ENCODE measurements at places on chromosomes 3 and 15. TPM values are rescaled to one million over a fixed set of nuclear protein-coding genes. Genes with fewer than 3 reads are reported as not detected.

- H3K27ac ChIP-seq: no peak overlapping the region
- no peaks in the 10 kb centered on the region for H3K36me3 ChIP-seq
- H3K27me3 ChIP-seq: no peaks in the 10 kb centered on the region
- no peak overlapping the region for H3K4me3 ChIP-seq
Measured at GRCh38 chr3:194100856-194101390, 35.0 kb upstream of the HES1 start.

DNA sequence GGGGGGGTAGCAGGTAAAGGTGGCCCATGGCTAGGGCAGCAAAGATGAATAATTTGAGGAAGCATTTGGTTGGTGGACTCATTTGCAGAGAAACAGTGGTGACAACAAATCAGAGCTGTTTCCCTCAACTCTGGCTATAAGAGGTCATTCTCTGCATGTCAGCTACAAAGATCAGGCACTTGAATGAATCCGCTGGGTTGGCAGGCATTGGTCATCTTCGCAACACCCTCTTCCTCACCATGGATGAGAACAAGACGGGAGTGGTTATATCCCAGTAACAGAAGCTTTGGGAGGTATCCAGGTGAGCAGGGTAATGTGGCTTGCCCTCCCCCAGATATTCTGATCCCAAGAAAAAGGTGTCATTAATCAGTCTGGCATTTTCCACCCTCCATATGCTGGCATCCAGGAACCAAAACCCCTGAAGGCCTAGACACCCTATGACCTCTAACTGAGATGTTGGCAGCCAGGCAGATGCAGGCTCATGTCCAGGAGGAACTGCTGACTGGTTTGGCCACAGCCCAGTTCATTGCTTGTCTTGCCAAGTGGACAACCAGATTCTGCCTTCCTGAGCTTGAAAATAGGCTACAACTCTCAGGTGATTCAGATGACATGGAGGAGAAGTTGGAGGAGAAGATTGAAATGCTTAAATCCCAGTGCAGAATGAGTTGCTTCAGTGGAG lies 108.9 kb upstream of the TRIM42 start:
- no peak overlapping the region for H3K27ac ChIP-seq
- no peak overlapping the region for H3K4me3 ChIP-seq
- no peaks in the 10 kb centered on the region for H3K27me3 ChIP-seq
- DNase-seq: peak; percentile 50

Gene ZNF385D
- 118 TPM for total RNA-seq

- H3K4me3 ChIP-seq: no peak overlapping the region
- H3K27me3 ChIP-seq: no peaks in the 10 kb centered on the region
- H3K36me3 ChIP-seq: no peaks in the 10 kb centered on the region
- no peaks in the 10 kb centered on the region for H3K4me1 ChIP-seq
Measured at GRCh38 chr3:128550471-128551126, 57.6 kb upstream of the GATA2 start.

Gene EFL1
- total RNA-seq: 15.1 TPM

GRCh38 chr3:13132281-13132680 lies 59.1 kb upstream of the IQSEC1 start:
- peak; percentile 3 for DNase-seq
- no peaks in the 10 kb centered on the region for H3K4me1 ChIP-seq
- no peak overlapping the region for H3K4me3 ChIP-seq
- H3K27me3 ChIP-seq: no peaks in the 10 kb centered on the region
- H3K36me3 ChIP-seq: no peaks in the 10 kb centered on the region
- no peak overlapping the region for H3K27ac ChIP-seq

- DNase-seq: no peak
- no peak overlapping the region for H3K27ac ChIP-seq
- no peak overlapping the region for H3K4me3 ChIP-seq
- no peaks in the 10 kb centered on the region for H3K36me3 ChIP-seq
Measured at GRCh38 chr15:33094336-33094735, 100.2 kb downstream of the FMN1 start.

Gene IQCH
- total RNA-seq: 3.4 TPM

Gene SLC28A1
- 4.1 TPM for total RNA-seq

Gene LRTM1
- total RNA-seq: not detected

- no peak overlapping the region for H3K4me3 ChIP-seq
- H3K36me3 ChIP-seq: no peaks in the 10 kb centered on the region
- no peak overlapping the region for H3K27ac ChIP-seq
- no peaks in the 10 kb centered on the region for H3K27me3 ChIP-seq
- no peak for DNase-seq
- H3K4me1 ChIP-seq: no peaks in the 10 kb centered on the region
Measured at GRCh38 chr3:187954873-187955586, 198.9 kb upstream of the LPP start.

GRCh38 chr15:63408524-63408923 lies 26.9 kb upstream of the CA12 start:
- no peak overlapping the region for H3K27ac ChIP-seq
- H3K36me3 ChIP-seq: no peaks in the 10 kb centered on the region
- no peaks in the 10 kb centered on the region for H3K4me1 ChIP-seq
- no peaks in the 10 kb centered on the region for H3K27me3 ChIP-seq
- no peak for DNase-seq

Gene TM4SF1
- total RNA-seq: 213 TPM

GRCh38 chr15:91967935-91968606 lies 114.6 kb downstream of the SLCO3A1 start:
- H3K27ac ChIP-seq: no peak overlapping the region

Gene RMDN3
- 21.1 TPM for total RNA-seq

Gene KCTD6
- 12.8 TPM for total RNA-seq

- no peak for DNase-seq
Measured at GRCh38 chr3:177624528-177625495, 427.5 kb upstream of the TBL1XR1 start.

DNA sequence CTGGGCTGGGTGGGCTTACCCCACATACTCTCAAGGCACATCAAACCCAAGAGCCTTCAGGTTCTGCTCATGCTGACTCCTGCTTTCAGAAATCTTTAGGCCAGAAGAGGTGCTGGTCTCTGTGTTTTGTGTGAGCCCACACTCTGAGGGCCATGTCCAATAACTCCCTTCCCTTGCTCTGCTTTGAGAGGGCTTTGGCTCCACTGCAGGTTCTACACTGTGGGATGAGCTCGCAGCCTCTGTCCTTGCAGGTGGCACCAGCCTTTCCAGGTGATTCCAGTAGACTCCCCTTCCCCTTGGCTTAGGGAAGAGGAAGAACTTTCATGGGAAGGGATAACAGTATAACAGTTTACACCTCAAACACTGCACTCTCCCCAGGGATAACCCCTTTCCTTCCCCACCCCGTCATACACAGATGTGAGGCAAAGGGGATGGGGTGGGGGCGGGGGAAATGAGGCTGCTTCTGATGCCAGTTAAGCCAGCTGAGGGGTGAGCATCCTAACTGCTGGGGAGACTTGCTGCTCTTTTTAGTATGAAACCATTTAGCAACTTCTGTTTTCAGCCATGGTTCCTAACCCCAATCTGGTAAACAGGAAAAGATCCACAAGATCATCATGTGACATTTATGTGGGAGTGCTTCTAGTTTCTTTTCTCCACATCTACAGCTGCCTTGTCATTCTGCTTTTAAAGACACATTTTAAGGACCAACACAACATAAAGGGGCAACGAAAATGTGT lies 262.4 kb downstream of the SLC9A9 start:
- H3K27ac ChIP-seq: no peak overlapping the region
- no peaks in the 10 kb centered on the region for H3K4me1 ChIP-seq
- H3K4me3 ChIP-seq: no peak overlapping the region
- DNase-seq: no peak
- H3K27me3 ChIP-seq: no peaks in the 10 kb centered on the region

DNA sequence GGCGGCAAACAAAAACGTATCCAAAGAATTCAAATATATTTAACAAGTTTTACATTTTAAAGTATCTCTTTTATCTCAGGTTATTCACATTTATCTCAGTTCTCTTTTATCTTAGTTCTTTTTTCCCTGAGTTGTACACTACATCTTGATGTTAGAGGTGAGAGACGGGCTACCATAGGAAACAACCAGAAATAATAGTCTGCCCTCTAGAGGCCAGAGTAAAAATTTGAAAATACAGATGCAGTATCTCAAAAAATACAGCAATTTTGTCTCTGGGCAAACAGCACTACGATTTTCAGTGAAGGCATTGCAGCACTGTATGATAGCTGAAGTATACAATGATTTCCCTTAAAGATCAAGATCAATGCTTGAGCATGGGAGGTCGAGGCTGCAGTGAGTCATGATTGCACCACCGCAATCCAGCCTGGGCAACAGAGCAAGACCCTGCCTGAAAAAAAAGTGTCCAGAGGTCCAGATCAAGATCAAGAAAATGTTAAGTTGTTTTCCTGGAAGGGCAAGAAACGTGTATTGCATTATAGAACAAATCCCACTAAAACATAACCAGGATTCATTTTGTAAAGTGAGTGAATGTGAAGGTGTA lies 82.6 kb upstream of the ATP11B start:
- no peaks in the 10 kb centered on the region for H3K36me3 ChIP-seq
- DNase-seq: no peak
- H3K27ac ChIP-seq: no peak overlapping the region
- H3K27me3 ChIP-seq: no peaks in the 10 kb centered on the region

DNA sequence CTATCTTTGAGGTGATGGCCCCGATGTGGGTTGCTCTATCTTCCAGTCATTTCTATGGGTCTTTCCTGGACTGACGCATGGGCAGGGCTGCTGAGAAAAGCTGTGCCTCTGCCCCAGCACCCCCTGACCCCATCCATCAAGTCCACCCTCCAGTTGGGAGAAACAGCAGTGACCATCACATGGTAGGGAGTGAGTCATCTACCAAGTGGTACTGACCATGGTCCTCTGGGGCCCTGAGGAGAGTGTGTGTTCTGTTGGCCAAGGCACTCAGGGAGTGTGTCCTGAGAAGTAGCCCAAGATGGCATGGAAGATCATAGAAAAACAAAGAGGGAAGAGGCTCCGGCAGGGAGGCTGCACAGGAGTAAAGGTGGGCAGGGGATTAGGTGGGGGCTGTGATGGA lies 1.6 kb upstream of the DNAH1 start:
- H3K27me3 ChIP-seq: no peaks in the 10 kb centered on the region
- H3K4me1 ChIP-seq: no peaks in the 10 kb centered on the region
- no peak overlapping the region for H3K4me3 ChIP-seq
- no peak for DNase-seq
- H3K27ac ChIP-seq: no peak overlapping the region

DNA sequence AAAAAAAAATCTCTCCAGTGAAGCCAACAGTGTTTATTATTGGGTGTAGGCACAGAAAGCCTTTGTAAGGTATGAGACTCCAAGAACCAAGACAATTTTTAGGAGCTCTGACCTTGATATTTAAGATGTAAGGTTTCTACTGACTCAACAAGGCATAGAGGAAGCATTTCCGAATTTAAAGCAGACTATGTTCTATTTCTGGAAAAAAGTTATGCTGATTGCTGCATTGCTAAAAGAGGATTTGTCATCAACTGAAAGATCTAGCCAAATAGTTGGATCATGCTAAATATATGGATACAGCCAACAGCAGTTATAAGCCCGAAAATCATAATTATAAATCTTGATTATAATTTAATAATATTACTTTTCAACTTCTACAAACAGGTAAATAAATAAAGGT lies 53.3 kb upstream of the MELTF start:
- no peaks in the 10 kb centered on the region for H3K4me1 ChIP-seq
- H3K4me3 ChIP-seq: no peak overlapping the region
- no peaks in the 10 kb centered on the region for H3K27me3 ChIP-seq
- H3K36me3 ChIP-seq: no peaks in the 10 kb centered on the region
- DNase-seq: no peak

GRCh38 chr3:52845691-52846431 lies 11.0 kb upstream of the MUSTN1 start:
- H3K4me3 ChIP-seq: no peak overlapping the region
- no peaks in the 10 kb centered on the region for H3K27me3 ChIP-seq
- no peak for DNase-seq
- H3K36me3 ChIP-seq: peaks cover 1% of the 10 kb centered on the region

DNA sequence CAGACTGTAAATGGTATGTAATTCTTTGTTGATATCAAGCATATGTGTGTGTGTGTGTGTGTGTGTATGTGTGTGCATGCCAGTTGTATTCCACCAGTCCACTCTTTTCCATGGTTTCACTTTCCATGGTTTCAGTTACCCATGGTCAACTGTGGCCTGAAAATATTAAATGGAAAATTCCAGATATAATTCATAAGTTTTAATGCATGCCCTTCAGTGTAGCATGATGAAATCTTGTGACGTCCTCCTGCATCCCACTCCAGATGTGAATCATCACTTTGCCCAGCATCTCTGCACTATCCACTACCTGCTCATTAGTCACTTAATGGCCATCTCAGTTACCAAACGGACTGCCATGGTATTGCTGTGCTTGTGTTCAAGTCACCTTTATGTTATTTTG lies 215.9 kb downstream of the GBE1 start:
- no peaks in the 10 kb centered on the region for H3K4me1 ChIP-seq
- DNase-seq: no peak
- no peak overlapping the region for H3K4me3 ChIP-seq
- no peaks in the 10 kb centered on the region for H3K27me3 ChIP-seq

Gene GPR149
- total RNA-seq: not detected

DNA sequence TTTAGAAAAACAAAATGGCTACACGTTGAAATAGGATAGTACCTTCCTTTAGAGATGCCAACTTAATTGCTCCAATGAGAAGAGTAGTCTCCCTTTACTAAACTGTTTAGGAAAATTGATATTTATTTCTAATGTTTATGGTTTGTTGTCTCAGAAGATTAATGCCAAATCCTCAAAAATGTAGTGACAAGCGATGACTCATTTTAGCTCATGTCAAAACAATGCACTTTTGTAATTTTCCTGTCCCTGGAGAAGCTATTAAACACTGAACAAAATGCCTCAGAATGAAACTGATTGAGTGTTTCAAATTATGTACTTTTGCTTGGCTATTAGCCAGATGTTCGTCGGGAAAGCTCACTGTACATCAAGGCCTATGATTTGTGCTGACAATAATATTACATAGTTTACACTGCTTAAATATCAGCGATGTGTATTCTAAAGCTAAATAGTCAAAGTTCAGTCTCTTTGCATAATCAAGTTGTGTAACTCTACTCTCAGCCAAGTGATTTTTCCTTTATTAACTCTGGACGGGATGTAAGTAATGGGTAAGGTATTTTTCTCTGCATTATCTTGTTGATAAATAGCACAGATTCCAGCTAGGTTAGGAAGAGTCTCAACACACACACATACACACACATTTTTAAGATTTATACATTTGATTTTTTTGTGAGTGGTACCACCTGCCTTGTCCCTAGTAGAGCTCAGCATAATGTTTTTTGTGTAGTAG lies 83.7 kb downstream of the CMSS1 start:
- H3K4me1 ChIP-seq: peaks cover 3% of the 10 kb centered on the region
- H3K4me3 ChIP-seq: no peak overlapping the region
- H3K27ac ChIP-seq: no peak overlapping the region
- no peaks in the 10 kb centered on the region for H3K36me3 ChIP-seq

Gene LRRC49
- 15.2 TPM for total RNA-seq

DNA sequence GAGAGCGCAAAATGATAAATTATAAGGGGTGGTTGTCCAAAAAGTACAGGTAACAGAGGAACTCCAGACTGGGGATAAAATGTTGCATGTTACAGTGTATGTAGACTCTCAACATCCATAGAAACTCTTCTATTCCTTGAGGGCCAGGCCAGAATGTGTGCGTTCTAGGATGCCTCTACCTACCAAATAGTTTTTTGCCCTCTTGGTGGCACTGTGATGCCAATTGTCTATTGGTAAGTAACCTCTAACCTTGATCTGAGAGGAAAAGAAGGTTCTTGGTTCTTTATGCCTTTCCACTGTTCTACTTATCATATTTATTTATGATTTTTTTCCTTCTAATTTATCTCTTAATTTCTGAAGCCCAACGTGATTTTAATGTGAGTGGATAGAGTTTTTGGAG lies 424.6 kb downstream of the GRM7 start:
- no peaks in the 10 kb centered on the region for H3K4me1 ChIP-seq
- no peak overlapping the region for H3K4me3 ChIP-seq
- DNase-seq: no peak
- no peak overlapping the region for H3K27ac ChIP-seq

Data from aorta (tissue), 5 donors.